ENCODE measurements at places on chromosomes 1 and 21.

DNA sequence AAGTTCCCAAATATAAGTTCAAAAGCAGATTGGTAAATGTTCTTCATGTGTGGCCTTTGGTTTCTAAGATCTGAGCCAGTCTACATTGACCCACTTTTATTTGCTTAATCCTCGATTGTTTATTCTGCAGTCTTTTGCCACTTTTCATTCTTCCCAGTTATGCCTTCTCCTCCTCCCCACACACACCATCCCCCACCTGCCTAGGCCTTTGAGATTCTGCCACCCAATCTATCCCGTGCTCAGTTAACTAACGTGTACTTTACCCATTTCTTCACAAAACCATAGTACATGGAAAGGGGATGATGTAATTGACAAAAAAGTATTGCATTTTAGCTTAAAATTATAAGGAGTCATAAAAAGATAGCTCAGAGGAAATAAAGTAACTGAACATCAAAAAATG, 3.7 kb downstream of the CFH start:
- no peak for DNase-seq

DNA sequence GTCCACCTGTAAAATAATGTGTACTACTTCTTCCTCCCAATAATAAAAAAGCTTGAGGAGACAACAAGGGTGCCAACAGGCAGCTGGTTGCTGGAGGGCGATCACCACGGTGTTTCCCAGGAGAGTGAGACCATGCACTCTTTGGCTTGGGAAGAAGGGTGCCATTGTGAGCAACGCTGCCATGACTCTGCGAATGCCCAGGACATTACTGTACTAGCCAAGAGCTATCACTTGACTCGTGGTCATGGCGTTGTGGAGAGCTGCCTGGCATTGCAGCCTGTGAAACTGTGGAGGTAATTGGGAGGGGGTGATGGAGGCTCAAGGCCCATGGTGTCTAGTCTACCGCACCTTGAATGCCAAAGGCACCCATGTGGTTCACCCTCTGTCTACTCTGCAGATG, 14.6 kb upstream of the PRMT2 start:
- DNase-seq: no peak

DNA sequence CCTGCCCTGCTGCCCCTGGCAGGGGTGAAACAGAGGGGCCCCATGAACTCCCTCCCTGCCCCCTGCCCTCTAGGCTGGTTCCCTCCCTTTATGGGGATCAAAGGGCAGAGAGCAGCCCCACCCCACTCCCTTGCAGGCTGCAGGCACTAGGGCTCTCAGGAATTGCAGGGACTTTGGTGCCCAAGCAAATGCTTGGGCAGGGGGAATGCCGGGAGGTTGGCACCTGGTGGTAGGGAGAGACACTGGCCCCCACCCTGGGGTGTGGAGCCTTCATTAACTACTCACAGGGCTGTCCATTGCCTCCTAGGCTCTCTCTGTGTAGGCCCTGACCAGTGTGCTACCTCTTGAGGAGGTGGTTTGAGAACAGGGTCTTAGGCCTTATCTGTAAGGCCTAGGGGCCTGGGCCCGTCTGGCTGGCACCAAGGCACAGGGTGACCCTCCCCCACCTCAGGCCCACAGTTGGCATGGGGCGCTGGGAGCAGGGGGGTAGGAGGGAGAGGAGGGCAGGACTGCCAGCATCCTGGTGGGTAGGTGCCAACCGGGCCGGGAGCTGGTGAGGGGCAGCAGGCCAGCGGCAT, 4.7 kb downstream of the ZBTB7B start:
- no peak for DNase-seq

DNA sequence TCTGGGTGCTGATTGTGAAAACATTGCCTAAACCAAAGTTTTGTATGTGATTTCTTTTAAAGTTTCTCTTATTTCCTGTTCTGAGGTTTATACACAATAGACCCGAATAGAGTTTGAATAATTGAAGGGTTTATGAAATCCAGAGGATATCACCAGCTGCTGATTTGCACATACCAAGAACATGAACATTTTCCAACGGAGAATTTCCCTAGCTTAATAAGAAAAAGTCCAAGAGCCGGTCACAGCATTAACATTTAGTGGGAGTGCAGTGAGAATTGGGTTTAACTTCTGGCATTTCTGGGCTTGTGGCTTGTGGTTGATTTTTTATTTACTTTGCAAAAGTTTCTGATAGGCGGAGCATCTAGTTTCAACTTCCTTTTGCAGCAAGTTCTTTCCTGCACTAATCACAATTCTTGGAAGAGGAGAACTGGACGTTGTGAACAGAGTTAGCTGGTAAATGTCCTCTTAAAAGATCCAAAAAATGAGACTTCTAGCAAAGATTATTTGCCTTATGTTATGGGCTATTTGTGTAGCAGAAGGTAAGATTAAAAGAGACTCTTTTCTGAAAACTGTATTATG, at the start of gene CFH:
CFH (plus strand) TSS at position 407 of the 579 bp plus-strand sequence; CDS start at position 482, 75 bp downstream.
- peak; percentile 57 for DNase-seq

DNA sequence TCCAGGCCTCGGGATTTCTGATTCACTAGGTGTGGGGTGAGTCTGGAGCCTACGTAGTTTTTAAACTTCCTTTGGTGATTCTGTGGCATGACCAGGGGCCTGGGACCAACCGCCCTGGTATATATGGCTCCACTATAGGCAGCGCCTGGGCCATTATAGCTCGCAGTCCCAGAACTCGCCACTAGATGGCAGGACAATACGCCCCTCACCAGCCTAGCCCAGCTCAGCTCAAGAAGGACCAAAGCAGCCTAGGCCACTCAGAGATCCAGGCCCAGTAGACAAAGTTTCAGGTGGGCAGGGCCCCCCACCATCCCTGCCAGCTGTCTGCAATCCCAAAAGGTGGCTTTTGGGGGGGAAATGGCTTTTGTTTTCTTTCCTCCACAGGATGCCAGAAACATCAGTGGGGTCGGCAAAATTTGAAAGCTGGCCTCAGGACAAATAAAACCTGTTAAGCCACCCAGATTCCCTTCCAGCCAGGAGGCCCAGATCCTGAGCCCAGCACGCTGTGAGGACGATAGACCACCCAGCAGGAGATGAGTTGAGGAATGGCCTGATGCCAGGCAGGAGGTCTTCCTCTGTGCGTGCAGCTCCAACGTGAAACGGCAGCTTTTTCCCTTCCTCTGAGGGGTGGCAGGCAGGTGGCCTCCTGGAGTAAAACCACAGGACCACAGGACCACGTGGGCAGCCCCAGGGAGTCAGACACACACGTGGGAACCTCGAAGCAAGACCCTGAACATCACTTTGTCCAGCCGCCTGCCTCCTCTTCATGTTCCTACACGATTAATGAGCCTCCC, 24.8 kb upstream of the TMEM51 start:
- peak; percentile 74 for DNase-seq

DNA sequence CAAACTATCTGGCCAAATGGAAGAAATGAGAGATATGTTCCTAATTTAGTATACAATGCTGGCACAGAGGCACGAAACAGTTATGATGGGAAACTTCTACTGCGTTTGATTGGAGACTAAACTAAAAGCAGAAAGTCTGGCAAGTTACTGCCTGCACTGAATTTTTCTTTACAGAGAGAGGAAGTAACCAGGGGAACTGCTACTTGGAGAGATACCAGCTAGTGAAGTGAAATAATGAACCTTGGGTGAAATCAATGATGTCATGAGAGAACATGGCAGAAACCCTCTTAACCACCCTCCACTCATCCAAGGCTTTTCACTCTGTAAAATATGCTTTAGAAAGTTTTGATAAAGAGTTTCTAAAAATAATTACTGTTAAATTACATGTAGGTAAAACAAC, 29.3 kb downstream of the NIBAN1 start:
- peak; percentile 55 for DNase-seq

DNA sequence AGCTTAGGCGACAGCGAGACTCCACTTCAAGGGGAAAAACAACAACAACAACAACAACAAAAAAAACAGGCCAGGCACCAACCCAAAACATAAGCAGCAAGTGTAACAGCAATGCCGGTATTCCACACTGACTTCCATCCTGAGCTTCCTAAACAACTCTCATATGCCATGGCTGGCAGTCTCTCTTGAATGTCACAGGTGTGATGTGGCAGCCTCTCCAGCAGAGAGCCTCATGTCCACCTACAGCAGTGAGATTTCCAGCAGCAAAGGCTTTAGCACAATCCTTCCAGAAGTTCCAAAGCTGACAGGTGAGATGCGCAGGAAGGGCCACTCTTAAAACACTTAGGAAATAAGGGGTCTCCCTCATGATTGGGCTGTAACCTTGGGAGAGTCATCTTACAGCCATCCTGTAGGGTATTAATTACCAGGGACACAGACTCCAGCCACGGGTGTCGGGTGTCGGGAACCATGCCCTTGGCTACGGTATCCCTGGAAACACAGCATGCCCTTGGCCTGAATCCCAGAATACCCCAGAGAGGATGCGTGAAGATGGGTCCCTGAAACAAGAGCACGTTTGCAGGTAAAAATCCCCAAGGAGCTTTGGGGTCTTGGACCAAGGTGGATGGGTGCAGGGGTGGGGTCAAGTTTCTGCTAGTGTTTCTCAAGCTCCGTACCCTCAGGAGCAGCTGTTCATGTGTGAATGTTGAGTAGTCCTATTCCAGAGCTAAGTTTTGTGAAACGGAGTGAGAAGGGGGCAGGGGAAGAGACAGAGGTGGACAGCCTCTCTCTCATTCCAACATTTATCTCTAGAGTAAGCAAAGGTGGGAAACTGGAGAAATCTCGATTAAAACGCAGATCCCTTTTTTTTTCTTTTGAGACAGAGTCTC, 31.4 kb downstream of the CLSTN1 start:
- DNase-seq: no peak

- DNase-seq: peak; percentile 28
Measured at GRCh38 chr1:20099533-20099932, 19.8 kb downstream of the PLA2G2D start.

GRCh38 chr1:53398576-53399365, 60.4 kb upstream of the DMRTB1 start:
- DNase-seq: no peak

DNA sequence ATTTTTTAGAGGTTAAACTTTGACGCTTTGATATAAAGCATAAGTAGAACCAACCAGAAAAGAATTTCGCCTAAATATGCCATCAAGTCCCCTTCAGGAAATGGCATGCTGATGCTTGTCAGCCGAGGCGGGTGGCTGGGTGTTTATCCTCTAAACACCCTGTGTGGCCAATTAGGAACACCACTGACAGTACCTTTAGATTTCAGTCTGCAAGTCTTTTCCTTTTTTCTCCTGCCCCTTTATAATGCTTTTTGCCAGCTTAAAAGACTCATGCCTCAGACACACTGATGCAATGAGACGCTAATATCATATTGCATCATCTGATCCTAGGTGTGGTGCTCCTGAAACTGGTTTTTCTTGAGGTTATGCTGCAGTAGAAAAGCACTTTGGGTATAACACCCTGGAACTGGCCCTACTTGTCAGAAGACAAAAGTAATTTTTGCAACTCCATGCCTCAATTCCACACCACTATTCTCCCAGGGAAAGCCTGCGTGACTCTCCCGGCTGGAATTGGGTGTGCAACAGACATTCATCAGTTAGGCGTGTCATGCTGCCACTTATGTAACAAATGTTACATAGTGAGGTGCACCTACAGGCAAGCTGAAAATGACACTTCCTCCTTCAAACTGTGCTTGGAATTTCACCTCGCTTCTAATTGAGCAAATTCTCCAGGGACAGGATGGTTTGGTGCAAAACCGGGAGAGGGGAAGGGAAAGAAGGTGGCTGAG, 2.0 kb upstream of the RCC2 start:
- DNase-seq: peak; percentile 64

GRCh38 chr1:24699628-24700027, 45.6 kb upstream of the CLIC4 start:
- no peak for DNase-seq
